ENCODE measurements at places on chromosomes 12 and 14. TPM values are rescaled to one million over a fixed set of nuclear protein-coding genes. Genes with fewer than 3 reads are reported as not detected.
A peak's percentile ranks its signal among the peaks of the same experiment; 100 is the strongest.

Gene MDGA2
- total RNA-seq, result 4.2 TPM

- DNase-seq, result no peak
These were observed 241.4 kb upstream of the PDZRN4 start for GRCh38 chr12:40946612-40947194.

DNA sequence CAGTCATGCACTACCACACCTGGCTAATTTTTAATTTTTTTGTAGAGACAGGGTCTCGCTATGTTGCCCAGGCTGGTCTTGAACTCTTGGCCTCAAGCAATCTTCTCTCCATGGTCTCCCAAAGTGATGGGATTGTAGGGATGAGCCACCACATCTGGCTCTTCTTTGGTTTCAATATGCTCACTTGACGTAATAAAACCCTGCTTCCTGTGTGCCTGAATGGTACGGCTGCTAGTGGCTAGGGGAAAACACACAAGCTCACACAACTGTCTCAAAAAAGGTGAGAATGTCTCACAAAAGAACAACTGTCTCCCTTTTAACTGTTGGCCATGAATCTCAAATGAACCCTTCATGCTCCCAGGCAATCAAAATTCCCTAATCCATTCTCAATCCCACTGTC, 15.0 kb downstream of the C1S start:
- no peak for DNase-seq

GRCh38 chr14:99571303-99571986, 32.6 kb downstream of the CCDC85C start:
- no peak for DNase-seq

- DNase-seq, result no peak
These were observed 134.7 kb downstream of the CALM1 start for GRCh38 chr14:90531497-90531896.

Gene PARP11
- total RNA-seq, result 2.7 TPM

GRCh38 chr12:76374386-76375020, 26.3 kb upstream of the BBS10 start:
- no peak for DNase-seq

Gene CMTM5
- total RNA-seq, result not detected

Gene RAPGEF3
- total RNA-seq, result 4.1 TPM

DNA sequence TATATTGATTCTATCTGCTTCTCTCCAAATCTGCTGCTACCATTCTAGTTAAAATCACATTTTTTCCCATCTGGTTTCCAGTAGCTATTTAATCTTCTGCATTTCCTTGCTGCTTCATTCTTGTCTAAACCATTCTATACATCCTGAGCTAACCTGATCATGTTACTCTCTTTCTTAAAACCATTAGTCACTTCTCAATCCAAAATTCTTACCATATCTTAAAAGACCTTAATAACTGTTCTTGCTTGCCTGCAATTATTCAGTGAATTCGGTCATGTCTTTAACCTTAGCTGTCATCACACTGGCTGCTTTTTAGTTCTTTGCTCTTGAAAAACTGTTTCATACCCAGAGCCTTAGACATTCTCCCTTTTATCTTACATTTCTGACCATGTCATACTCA, 56.4 kb upstream of the PZP start:
- DNase-seq, result no peak

DNA sequence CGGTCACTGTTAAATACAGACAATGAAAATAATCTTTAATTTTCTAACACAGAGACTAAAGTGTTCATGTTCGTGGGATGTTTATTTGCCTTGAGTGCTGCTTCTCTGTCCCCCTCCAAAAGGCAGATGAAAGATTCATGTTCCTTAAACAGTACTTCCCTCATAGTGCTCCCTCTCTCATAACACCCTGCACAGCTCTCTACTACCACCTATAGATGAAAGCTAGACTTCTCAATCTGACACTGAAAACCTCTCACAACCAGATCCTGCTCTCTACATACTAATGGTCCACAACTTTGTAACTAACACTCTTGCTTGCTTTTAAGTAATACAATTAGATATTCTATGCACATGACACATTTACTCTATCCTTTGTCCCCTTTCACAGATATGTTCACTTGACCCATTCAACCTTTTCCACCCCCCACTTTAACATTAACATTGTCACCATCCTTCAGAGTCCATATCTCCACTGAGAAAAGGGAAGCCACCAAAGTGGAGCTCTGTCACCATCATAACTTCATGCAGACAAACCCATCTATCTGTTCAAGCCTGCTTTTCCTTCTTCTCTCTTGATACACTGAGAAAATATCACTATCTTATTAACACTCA, 266.4 kb upstream of the USP15 start:
- peak; percentile 52 for DNase-seq

- no peak for DNase-seq
These were observed 77.2 kb downstream of the C2CD5 start for GRCh38 chr12:22467190-22467589.

GRCh38 chr14:101628471-101628966, 67.2 kb downstream of the DIO3 start:
- DNase-seq, result peak; percentile 65

Gene KRT85
- total RNA-seq, result not detected

DNA sequence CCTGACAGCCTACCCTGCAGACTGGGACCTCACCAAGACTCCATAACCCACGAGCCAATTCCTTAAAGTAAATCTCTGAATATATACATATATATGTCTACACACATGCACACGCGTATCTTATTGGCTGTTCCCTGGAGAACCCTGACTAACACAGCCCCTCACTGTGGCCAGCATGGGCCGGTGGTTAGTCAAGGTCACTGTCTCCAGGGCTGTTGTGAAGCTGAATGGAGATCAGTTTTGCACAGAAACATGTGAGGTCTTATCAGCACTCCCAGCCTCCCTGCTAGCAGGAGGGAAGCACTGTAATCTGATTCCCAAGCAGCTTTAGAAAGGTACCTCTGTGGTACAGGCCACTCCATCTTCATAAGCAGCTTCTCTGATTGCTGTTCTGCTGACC, 46.6 kb upstream of the PLEKHG6 start:
- DNase-seq, result no peak

Gene PRB2
- not detected for total RNA-seq

GRCh38 chr12:3196488-3196887, 119.3 kb downstream of the TSPAN9 start:
- no peak for DNase-seq

Gene FAM186B
- 0.17 TPM for total RNA-seq

- DNase-seq, result no peak
These were observed 69.8 kb downstream of the MAP1LC3B2 start for GRCh38 chr12:116628989-116629388.

- DNase-seq, result peak; percentile 14
These were observed 222.2 kb downstream of the FLRT2 start for GRCh38 chr14:85752175-85752574.

DNA sequence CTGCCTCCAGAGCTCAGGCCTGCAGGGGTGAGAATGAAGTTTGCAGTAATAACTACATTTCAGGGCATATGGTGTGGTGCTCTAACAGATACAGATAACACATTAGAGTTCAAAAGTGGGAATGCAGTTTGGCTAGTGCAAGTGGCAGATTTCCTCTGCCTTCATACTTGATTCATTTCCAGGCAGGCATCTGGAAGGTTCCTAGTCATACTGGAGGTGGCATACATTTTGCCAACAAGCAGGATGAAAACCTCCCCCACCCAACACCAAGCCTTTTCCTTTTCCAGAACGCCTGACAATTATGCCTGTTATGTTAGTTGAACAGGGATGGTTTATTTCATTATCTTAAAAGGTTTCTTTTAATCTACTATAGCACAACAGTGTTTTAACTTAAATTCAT, 24.3 kb downstream of the VTI1B start:
- no peak for DNase-seq

Gene REP15
- total RNA-seq, result 3.5 TPM

DNA sequence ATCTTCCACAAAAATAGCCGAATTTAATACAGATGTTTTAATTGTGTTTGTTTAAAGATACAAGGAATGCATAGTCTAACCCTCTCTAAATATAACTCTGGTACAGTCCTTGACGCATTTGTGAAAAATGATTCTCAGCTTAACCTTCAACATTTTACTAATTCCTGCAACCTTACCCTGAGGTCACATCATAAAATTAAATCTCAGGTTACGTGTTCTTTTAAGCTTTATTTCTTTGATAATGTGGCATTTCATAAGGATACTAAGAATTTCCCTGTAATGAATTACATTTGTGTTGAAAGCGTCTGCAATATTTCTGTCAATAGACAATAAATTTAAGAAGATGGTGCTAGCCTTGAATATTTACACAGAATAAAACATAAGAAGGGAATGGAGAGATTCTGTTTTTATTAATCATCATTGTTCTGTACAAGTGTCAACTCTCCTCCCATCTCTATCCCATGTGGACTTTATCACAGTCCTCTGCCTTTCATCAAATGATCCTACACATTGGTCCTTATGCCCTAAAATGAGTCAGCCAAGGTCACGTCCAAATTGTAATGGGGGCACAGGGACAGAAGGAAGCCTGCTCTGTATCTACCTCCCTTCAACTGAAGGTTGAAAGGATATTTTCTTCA, 769.3 kb upstream of the FLRT2 start:
- DNase-seq, result no peak

GRCh38 chr14:31926652-31927347, 150.3 kb upstream of the ARHGAP5 start:
- no peak for DNase-seq

DNA sequence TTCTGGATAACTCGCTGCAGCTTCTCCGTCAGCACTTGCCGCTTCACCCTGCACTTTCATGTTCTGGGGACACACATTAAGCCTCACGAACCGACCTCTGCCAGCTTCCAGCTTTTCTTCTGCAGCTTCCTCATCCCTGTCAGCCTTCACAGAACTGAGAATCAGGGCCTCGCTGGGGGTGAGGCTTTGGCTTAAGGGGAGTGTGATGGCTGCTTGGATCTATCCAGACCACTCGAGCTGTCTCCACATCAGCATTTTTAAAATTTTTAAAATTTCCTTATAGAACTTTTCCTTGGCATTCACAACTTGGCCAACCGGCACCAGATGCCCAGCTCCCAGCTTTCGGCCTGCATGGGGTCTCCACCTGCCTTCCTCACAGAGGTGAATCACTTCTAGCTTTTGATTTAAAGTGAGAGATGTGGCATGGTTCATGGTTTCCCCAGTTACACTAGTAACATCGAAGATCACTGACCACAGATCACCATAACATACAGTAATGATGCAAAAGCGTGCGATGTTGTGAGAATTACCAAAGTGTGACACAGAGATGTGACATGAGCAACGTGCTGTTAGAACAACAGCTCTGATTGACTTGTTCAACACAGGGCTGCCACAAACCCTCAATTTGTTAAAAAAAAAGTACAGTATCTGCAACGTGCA, 139.1 kb upstream of the C14orf180 start:
- DNase-seq, result no peak

GRCh38 chr12:101908395-101908794, 31.0 kb downstream of the DRAM1 start:
- no peak for DNase-seq

- peak; percentile 29 for DNase-seq
These were observed 334.8 kb upstream of the FAR2 start for GRCh38 chr12:28814246-28814645.

Gene VSIG10
- total RNA-seq, result 29.9 TPM

DNA sequence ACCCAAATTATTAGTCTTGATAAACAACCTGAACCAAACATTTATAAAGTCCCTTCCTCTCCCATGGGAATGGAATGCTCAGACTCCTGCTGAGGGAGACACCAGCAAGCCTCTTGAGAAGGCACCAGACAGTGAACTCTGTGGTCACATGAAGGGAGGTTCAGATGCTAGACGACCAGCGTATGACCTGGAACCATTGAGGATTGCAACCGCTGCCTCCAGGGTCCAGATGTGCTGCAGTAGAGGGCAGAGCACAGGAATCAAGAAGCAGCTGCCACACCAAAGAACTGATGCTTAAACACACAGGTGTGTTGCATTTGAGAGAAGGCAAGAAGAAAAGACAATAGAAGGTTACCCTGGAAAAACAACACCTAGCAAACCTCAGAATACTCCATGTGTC, 592.4 kb downstream of the AACS start:
- DNase-seq, result no peak

Gene CATSPERB
- not detected for total RNA-seq

GRCh38 chr12:12791756-12792369, 6.4 kb downstream of the APOLD1 start:
- no peak for DNase-seq

DNA sequence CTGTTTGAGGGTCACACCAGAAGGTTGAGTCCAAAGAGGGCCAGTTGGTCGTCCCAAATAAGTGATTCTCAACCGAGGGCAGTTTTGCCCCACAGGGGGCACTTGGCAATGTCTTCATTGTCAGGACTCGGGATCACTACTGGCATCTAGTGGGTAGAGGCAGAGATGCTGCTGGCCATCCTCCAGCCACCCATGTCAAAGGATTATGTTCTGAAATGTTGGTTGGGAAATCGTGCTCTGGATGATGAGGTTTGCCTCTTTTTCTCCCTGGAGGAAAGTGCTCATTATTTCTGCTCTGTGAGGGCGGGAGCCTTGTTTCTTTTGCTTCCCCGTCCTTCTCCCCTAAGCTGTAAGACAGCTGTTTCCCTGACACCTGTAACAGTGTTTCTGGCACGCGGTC, 3.6 kb downstream of the ZNF839 start:
- peak; percentile 69 for DNase-seq

Gene CD163L1
- total RNA-seq, result 3.0 TPM

Gene LYZ
- not detected for total RNA-seq

GRCh38 chr12:93671044-93671443, 6.1 kb upstream of the CRADD start:
- DNase-seq, result no peak

DNA sequence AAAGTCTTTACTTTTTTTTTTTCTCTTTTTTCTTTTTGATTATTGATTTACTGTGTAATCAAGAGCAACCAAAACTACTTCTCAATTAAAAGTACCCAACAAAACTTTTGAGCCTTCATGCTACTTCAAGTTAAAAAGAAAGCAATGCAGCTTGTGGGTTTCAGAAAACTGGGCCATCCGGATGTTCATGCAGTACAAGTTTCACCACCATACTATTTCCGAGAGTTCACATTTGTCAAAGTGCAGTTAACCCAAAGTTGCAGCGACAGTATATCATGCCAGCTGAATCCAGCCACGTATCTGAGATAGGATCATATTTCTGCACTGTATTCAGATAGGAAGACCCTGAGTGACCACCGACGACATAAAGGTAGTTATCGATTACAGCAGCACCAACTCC, 33.0 kb downstream of the KLHL28 start:
- DNase-seq, result no peak

GRCh38 chr14:105469456-105470349, 4.9 kb upstream of the CRIP2 start:
- no peak for DNase-seq

Gene ATF1
- 65.4 TPM for total RNA-seq

GRCh38 chr14:67673451-67673850, 981 bp downstream of the VTI1B start:
- no peak for DNase-seq
